T-helper 2 cell (primary cell): ENCODE measurements at places on chromosomes 7 and 10.
A peak's percentile ranks its signal among the peaks of the same experiment; 100 is the strongest.

GRCh38 chr7:105097619-105098018, 83.6 kb downstream of the KMT2E start:
- DNase-seq: no peak

GRCh38 chr10:88804083-88804812, 1.7 kb downstream of the LIPM start:
- DNase-seq: no peak

GRCh38 chr7:114303301-114303700, 111.3 kb upstream of the FOXP2 start:
- DNase-seq: no peak

- no peak for DNase-seq
These were observed 189.5 kb downstream of the CXCL12 start for GRCh38 chr10:44195112-44196007.

GRCh38 chr10:6738112-6738768, 158.2 kb upstream of the PRKCQ start:
- peak; percentile 3 for DNase-seq

GRCh38 chr10:118669020-118669791, 73.8 kb upstream of the PRLHR start:
- DNase-seq: no peak

DNA sequence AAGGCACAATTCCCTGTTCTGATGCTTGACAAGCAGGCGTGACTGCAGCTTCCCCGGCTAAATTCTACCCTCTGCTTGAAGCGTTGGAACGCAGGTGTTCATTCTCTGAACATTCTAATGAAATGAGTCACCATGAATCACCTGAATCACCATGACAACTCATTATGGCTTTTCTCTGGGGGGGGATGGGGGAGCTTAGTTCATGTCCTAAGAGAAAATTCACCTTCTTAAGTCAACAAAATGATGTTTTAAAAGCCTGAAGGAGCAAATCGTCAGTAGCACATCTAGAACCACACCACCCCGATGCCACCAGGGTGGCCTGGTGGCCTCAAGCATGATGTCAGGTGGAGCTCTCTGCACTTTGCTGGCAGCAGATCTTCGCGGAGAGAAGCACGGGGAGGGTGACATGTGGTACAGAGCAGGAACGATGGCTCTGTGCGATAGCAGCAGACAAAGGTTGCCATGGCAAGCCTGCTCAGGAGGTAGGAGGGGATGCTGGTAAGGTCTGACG, 33.7 kb downstream of the DDC start:
- peak; percentile 21 for DNase-seq

GRCh38 chr10:47359626-47360418, 11.7 kb downstream of the RBP3 start:
- DNase-seq: no peak

DNA sequence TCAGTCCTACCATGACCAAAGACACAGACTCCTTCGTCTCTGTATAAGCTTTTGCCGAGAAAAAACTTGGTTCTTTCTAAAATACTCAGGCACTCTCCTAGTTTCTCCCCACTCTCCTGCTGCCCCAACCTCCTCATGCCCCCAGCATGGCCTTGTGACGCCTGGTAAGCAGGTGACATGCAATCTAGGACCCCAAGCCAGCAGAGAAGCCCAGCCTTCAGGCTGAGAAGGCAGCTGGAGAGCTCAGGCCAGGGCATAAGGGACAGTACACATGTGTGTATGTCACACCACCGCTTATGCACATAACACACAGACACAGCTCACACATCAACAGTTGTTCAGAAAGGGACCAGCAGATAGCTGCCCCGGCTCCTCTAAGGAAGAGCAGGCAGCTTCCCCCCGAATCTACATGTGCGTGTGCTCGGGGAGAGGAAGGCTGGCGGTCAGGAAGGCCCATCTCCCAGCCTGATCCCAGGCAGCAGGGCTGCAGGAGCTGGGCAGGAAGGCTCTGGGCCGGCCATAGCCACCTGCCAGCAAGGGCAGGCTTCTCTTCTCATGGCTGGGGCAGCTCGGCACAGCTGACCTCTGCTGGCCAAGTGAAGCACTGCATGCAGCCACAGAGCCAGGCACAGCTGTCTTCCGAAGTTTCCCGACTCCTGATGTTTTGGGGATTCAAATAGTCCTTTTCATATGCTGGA, 8.5 kb downstream of the DDX56 start:
- peak; percentile 54 for DNase-seq

DNA sequence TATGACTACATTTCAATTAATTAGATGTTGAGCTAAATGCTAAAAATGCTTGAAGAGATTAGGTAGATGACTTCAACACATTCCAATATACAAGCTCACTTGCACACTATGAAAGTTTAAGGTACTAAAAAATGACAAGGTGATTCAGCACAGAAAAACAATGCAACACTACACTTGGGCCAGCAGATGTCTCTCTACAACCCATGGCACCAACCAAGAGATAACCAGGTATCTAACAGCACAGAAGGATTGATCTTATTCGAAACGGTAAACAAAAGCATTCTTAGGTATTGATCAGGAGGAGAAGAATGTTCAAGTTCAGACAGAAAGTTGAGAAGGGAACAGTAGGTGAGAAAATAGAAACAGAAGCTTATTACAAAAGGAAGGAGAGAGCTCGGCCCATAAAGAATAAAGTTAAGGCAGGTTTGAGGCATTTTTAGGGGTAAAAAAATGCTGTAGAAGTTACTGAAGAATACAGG, 248.2 kb upstream of the KLF14 start:
- no peak for DNase-seq

DNA sequence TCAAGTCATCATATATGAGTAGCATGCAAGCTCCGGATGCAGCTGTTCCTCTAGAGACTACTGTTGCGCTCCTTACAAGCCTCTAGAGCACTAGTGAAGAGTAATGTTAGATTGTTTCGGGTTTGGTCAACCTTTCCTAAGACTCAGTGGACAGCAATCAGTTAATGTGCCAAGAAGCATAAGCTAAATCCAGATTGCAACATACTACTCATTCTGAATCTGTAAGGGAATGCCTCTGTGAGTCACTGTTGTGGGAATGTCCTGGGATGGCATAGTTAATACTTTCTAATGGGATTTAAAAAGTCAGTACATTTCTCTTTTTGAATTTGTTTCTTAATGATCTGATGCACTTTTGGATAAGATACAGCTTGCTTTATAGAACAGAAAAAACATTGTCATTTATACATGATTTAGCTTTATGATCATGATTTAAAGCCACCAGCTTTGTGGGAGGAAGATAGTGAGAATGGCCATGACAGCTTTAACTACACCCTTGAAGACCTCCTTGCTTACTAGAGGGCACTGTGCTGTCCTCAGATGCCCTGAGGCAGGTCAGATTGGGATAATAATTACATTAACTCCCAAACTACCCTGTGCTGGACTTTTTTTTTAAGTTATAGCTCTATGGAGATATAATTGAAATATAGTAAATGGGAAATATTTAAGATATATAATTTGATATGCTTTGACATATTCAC, 138.4 kb downstream of the SDK1 start:
- no peak for DNase-seq

DNA sequence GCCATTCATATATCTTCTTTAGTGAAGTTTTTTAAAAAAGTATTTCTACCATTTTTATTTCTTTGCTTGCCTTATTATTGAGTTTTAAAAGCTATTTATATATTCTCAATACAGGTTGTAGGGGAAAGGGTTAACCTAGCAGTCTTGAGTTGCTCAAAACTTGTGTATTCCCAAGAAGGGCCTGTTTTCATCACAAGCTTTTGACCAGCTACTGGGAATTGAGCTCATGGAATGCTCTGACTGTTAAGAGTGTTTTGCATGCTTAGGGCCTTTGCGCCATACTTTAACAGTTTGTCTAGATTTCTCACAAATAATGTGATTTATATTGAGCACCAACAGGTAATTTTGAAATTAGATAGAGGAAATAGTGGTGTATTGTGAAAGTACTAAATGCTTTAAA, 72.0 kb upstream of the CALCR start:
- no peak for DNase-seq

GRCh38 chr10:81136261-81136660, 598.6 kb downstream of the SH2D4B start:
- no peak for DNase-seq

- no peak for DNase-seq
These were observed 6.2 kb downstream of the TNRC18 start for GRCh38 chr7:5417106-5418071.

- no peak for DNase-seq
These were observed 200.4 kb upstream of the NFE2L3 start for GRCh38 chr7:25951414-25952260.

DNA sequence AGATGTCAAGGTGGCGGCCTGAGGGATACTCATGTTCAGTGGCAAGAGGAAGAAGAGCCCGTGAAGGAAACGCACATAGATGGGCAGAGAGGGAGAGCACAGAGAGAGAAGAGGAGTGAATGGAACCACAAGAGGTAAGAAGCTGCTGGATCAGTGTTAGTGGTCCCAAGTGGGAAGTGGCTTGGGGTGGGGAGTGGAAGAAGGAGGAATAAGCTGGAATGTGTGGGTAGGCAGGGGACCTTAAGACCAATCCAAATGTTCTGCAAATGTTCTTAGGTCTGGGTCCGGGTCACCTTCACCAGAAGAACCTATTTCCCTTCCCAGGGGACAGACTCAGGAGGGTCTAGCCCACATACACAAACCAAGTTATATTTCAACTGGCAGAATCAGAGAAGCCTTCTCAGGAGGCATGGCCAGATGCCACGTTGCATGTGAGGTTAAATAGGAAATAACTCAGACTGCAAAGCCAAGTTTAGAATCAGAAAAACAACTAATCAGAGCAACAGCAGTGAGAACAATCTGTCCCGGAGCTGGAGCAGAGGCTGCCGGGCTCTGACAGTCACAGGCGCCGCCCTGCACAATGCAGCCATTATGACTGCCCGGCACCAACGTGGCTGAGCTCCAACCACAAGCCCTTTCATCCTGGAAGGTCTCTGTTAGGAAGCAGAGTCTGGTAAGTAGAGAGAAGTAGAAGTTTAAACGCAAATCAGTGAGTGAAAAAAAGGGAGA, 78.6 kb upstream of the ARMC3 start:
- DNase-seq: no peak

GRCh38 chr10:77160679-77161078, 476.9 kb downstream of the KCNMA1 start:
- no peak for DNase-seq

DNA sequence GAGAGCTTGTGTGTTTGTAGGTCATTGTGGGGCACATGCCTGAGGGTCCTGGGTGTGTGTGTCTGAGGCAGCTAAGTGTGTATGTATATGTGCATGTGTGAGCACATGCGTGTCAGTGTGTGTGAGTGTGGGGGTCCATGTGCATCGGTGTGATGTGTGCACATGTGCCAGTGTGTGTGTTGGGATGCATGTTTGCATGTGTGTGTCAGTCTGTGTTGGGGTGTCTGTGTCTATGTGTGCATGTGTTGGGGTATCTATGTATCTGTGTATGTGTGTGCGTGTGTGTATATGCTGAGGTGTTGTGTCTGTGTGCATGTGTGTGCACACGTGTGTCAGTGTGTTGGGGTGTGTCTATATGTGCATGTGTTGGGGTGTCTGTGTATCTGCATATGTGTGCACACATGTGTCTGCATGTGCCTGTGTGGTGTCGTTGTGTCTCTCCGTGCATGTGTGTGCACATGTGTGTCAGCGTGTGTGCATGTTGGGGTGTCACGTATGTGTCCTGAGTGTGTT, 33.3 kb downstream of the PWWP2B start:
- DNase-seq: no peak

DNA sequence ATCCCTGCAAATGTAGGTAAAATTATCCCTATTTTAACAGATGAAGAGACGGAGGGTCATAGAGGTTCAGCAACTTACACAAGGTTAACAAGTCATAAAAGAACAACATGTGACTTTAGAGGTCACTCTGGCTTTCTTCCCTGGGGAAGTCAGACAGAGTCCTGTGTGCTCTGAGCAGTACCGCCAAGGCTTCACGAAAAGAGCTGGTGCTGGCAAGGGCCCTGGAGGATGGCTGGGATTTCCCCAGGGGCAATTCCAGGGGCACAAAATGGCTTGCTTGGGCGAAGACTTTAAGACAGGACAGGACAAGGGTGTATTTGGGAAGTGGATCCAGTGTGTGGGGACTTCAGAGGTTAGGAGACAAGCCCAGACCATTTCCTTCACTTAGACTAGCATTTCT, 144.1 kb downstream of the PIP4K2A start:
- no peak for DNase-seq

DNA sequence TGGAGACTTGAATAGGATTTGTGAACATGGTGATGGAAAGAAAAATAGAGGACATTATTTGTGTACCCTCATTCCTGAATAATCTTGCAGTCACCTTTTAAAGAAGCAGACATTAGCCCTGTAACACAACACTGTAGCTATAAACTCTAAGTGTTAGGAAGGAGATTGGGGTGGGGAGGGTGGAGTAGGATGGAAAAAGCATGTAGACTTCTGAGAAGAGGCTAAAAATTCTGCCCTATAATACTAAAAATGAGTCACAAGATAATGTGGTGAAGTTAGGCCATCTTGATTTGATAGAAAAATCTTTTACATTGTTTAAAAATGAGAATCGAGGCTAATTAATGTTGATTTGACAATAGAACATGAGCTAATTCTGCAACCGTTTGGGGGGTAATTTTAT, 128.8 kb downstream of the LCOR start:
- DNase-seq: no peak

GRCh38 chr10:108352771-108353170, 1188.3 kb upstream of the SORCS1 start:
- no peak for DNase-seq

DNA sequence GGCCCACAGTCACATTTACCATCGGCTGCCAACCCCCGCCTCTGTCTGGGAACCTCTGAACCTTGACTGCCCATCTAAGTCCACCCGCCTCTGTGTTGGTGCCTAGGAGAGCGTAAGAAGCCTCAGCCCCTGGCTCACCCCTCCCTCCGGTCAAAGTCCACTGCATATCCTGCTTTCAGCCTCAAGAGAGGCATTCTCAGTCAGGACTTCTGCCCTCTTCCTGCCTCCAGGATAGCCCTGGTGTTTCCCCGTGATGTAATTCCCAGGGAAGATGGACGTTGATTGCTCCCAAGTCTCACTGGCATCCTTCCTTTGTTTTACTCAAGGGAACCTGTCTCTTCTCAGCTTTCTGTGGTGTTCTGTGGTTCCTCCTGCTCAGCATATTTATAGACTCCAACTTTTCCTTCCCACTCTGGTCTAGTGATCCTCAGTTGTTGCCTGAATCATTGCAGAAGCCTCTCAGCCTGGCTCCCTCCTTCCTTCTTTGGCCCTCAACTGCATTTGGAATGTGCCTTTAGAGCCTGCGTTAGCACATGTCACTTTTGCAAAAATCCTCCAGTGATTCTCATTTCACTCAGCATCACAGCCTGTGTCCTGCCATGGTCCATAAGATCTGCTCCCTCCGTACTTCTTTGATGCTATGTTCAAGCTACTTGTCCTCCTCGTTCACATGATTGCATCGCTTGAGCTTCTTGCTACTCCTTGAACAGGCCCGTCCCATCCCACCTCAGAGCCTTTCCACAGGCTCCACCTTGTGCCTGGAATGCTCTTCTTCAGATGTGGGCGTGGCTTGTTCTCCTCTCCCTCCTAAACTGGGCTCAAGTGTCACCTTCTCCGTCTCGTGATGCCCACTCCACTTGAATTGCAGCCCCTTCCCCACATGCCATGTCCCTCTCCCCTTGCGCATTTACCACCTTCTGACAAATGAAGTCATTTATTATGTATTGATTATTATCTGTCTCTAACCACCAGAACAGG, 124.2 kb downstream of the PLPP4 start:
- no peak for DNase-seq
